Kidney (tissue), 22 donors: ENCODE measurements at places on chromosomes 2 and 18.
A peak's percentile ranks its signal among the peaks of the same experiment; 100 is the strongest.

DNA sequence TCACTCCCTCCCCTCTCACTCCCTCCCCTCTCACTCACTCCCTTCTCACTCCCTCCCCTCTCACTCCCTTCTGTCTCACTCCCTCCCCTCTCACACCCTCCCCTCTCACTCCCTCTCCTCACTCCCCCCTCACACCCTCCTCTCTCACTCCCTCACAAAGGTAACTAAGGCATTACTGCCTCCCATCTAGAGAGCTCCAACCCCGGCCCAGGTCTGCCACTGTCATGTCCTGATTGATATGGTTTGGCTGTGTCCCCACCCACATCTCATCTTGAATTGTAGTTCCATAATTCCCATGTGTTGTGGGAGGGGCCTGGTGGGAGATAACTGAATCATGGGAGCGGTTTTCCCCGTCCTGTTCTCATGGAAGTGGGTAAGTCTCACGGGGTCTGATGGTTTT is 359.9 kb upstream of the MYT1L start:
- H3K27me3 ChIP-seq: no peaks in the 10 kb centered on the region
- H3K4me1 ChIP-seq: no peaks in the 10 kb centered on the region
- no peak overlapping the region for H3K4me3 ChIP-seq
- H3K27ac ChIP-seq: no peak overlapping the region
- H3K36me3 ChIP-seq: no peaks in the 10 kb centered on the region
- DNase-seq: no peak

GRCh38 chr2:201411421-201411820 is 39.8 kb downstream of the TRAK2 start:
- H3K4me1 ChIP-seq: peaks cover 7% of the 10 kb centered on the region
- H3K36me3 ChIP-seq: no peaks in the 10 kb centered on the region
- no peak overlapping the region for H3K27ac ChIP-seq
- no peak for DNase-seq
- no peak overlapping the region for H3K4me3 ChIP-seq
- H3K27me3 ChIP-seq: no peaks in the 10 kb centered on the region

GRCh38 chr2:179936141-179936540 is 71.0 kb downstream of the CWC22 start:
- no peak overlapping the region for H3K4me3 ChIP-seq
- no peak for DNase-seq
- no peaks in the 10 kb centered on the region for H3K4me1 ChIP-seq
- no peaks in the 10 kb centered on the region for H3K27me3 ChIP-seq
- H3K36me3 ChIP-seq: no peaks in the 10 kb centered on the region
- H3K27ac ChIP-seq: no peak overlapping the region

GRCh38 chr2:134402410-134402809 is 148.5 kb downstream of the MGAT5 start:
- no peak overlapping the region for H3K27ac ChIP-seq
- no peak overlapping the region for H3K4me3 ChIP-seq
- H3K36me3 ChIP-seq: peaks cover 3% of the 10 kb centered on the region
- no peaks in the 10 kb centered on the region for H3K4me1 ChIP-seq

DNA sequence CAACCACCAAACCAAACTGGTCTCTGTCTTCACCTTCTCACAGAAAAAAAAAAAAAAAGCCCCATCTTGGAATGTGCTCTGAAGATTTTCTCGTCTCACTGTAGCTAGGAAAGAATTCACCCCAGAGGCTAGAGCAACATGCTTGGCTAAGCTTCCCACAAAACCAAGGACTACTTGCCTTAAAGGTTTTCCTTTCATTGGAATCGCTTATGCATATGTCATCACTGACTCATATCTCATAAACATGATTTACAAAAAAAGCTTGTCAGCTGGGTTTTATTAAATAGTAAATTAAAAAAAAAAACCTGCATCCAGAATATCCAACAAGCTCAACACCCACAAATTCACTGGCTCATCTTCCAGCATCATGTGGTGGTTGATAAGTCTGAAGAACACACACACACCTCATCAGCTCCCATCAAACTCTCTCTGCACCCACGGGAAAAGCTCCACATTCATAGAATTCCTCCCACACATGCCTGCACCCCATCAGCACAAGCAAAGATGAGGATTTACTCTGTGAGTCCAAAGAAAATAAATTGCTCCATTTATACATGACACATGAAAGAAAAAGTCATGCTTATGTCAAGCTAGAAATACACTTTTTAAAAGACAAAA is 182.0 kb upstream of the TRIB2 start:
- H3K4me3 ChIP-seq: no peak overlapping the region
- no peaks in the 10 kb centered on the region for H3K27me3 ChIP-seq
- DNase-seq: peak; percentile 61
- no peak overlapping the region for H3K27ac ChIP-seq
- no peaks in the 10 kb centered on the region for H3K36me3 ChIP-seq
- H3K4me1 ChIP-seq: peaks cover 3% of the 10 kb centered on the region
